Stimulated activated CD8-positive, alpha-beta memory T cell treated with anti-CD3 and anti-CD28 coated beads, Interleukin-4, amount 100 ng/mL, for 1 hour (primary cell): ENCODE measurements at places on chromosomes 7 and 10.

DNA sequence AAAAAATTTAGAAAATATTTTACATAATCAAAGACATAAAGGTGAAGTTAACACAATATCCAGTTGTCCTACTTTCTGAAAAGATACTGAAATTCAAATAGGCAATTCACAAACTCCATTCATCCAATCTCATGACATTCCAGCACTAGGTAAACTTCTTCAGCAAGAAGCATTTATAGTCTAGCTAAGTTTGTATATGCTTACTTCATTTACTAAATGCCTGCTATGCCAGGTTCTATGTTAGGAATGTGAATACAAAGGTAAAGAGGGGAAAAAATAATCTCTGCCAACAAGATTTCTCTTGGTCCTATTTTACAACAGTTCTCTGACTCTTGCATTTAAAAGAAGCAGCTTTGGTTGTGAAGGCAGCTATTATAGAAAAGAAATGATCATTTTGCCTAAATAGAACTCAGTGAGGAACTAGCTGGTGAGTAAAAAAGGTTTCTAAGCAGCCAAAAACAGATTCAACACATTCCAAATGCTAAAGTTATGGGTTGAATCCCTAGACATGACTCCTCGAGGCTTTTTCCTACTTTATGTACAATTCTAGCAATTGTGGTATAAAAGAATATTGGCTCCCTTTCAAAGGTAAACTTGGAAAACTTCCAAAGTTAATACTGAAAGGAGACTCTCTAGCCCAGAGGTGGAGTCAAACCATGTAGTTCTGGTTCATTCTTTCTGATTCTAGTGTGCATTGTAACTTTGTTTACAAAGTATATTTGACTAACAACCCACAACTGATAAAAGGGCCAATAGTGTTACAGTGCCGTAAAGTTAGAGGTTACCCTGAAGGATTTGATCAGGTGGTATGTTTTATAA lies 30.9 kb upstream of the KLHL7 start:
- no peak for DNase-seq

- no peak for DNase-seq
Observed at GRCh38 chr7:119842337-119842736, 430.6 kb upstream of the KCND2 start.

- DNase-seq = no peak
Observed at GRCh38 chr10:74363727-74364126, 212.7 kb downstream of the ADK start.

GRCh38 chr10:35795131-35795824 lies 153.2 kb upstream of the FZD8 start:
- no peak for DNase-seq

- no peak for DNase-seq
Observed at GRCh38 chr10:110226926-110227641, 19.7 kb downstream of the MXI1 start.

DNA sequence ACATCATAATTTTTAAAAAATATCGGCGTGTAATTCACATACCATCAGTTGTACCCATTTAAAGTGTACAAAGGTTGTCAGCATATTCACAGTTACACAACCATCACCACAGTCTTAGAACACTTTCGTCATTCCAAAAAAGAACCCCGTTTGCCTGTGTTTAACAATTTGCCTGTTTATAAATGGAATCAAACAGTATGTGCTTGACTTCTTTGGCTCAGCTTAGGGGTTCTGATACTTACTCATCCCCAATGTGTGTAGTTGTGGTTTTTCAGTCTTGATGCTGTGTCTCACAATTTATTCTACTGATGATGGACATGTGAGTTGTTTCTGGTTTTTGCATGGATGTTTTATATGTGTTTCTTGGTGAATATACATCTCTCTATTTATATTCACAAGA lies 50.0 kb downstream of the PRPF18 start:
- DNase-seq = no peak

DNA sequence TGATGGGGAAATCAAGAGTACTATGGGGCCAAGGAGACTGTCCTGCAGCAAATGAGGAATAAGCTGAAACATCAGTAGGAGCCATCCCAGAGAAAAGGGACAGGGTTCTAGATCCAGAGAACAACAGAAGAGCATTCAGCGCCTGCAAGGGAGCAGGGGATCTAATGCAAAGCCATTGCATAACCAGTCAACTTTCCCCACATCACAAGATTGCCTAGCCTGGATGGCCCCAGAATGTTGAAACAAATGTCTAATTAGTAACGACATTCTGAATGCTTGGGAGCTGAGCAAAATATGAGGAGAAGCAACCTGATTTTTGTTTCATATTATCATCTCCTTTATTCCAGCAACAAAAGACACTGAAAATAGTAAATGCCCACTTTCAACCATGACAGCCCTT lies 2.7 kb upstream of the MPP7 start:
- DNase-seq = no peak

- no peak for DNase-seq
Observed at GRCh38 chr10:126906704-126907422, 1.6 kb downstream of the DOCK1 start.

- no peak for DNase-seq
Observed at GRCh38 chr7:31828520-31828919, 141.5 kb downstream of the PPP1R17 start.

GRCh38 chr7:11754123-11754522 lies 77.9 kb downstream of the THSD7A start:
- no peak for DNase-seq

DNA sequence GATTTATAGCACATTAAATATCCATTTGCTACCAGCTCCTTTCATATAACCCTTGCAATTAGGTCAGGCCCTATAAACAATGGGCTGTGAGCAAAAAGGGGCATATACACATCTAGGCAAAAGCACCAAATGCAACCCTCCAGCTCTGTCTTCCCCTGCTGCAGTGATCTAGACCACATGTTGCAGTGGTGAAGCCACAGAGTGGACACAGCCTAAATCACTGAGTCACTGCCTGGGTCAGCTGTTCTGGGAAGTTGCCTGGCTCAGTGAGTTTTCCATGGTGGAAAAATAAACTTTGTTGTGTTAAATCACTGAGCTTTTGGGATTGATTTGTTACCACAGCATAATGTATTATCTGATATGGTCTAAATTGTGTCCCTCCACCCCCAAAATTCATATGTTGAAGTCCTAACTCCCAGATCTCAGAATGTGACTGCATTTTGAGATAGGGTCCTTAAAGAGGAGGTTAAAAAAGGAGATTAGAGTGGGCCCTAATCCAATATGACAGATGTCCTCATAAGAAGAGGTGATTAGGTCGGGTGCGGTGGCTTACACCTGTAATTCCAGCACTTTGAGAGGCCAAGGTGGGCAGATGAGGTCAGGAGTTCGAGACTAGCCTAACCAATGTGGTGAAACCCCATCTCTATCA lies 70.4 kb downstream of the ZFAND4 start:
- DNase-seq = no peak

DNA sequence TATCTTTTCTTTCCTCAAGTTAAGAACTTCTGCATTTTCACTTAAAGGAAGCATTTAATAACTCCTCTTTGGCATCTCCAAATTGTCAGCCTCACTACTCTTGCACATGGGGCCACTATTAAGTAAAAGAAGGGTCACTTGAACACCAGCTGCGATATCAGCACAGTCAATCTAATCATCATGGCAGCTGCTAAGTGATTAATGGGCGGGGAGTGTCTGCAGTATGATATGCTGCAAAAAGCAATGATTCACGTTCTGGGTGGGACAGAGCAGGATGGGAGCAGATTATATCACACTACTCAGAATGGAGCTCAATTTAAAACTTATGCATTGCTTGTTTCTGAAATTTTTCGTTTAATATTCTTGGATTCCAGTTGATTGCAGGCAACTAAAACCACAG lies 447.4 kb upstream of the PFKP start:
- no peak for DNase-seq

GRCh38 chr10:62159351-62159750 lies 109.3 kb downstream of the RTKN2 start:
- DNase-seq = no peak

DNA sequence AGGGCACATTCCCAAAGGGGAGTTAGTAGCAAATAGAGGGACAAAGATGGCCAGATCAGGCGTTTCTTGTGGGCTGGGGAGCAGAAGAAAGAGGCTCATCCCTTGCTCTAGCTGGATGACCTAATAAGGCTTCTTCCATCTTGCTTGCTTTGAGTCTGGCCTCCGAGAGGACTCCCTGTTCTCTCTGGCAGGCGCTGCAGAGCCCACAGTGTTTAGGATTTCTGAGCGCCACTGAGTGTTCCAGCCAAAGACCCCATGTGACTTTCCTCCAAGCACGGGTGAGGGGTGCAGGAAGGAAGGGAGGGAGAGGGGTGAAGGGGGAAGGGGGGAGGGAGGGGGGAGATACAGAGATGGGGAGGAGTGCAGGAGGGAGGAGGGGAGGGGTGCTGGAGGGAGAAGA lies 203.8 kb upstream of the SVIL start:
- no peak for DNase-seq

- DNase-seq = no peak
Observed at GRCh38 chr10:71605263-71605962, 114.2 kb downstream of the C10orf105 start.

DNA sequence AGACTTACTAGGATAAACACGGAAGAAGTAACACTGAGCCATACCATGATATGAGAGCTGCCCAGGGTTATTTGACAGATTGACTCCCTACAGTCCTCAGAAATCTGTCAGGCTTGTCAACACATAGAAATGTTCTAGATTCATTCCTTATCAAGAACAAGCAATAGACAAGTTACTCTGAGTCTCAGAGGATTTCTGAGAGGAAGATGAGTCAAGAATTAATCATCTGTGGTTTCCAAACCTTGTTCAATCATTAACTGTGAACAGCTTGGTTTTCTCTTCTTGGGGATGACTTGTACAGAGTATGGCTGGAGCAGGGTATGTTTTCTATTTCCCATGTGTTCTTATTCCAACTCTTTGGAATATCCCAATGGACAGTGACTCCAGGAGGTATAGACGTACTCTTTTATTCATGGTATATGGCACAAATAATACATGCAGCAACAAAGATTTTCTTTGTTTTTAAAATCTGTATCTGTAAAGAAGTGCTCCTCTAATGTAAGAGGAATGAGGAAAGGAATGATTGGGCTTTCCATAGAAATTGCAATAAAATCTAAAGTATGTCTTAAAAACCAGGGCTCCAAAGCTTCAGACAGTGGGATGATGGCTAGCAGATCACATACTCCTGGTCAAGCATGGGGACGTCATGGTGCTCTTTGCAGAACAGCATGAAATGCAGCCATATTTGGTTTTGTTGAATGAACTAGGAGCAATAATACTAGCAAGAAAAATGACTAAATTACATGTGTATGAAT lies 11.9 kb upstream of the SFR1 start:
- DNase-seq = no peak

- DNase-seq = no peak
Observed at GRCh38 chr7:109842386-109842785, 1248.5 kb upstream of the LRRN3 start.

DNA sequence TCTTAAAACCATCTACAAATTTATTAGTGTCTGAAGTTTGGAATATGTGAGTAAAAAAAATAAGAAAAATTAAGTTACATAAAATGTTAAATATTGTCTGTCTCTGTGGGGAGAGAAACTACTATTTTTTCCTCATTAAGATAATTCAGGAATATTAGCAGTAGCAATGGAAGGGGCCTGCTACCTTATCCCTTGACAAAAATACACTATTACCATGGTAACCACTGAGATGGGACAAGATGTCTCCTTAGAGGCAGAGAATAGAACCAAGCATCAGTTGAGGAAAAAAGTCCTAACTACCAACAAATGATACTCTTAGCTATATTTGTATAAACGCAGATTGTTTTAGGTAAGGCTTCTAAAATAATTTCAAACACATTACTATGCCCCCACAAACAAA lies 150.7 kb upstream of the LSM8 start:
- no peak for DNase-seq
